ENCODE measurements at places on chromosomes 4 and X.

- DNase-seq, result no peak
Measured at GRCh38 chr4:78481180-78481579, 70.4 kb upstream of the ANXA3 start.

GRCh38 chr4:184444215-184444952, 30.0 kb downstream of the IRF2 start:
- no peak for DNase-seq

- no peak for DNase-seq
Measured at GRCh38 chr4:98113012-98113411, 30.3 kb downstream of the STPG2 start.

GRCh38 chr4:162959046-162959445, 207.6 kb downstream of the NAF1 start:
- peak; percentile 1 for DNase-seq

- no peak for DNase-seq
Measured at GRCh38 chrX:87878926-87879325, 361.3 kb downstream of the KLHL4 start.

DNA sequence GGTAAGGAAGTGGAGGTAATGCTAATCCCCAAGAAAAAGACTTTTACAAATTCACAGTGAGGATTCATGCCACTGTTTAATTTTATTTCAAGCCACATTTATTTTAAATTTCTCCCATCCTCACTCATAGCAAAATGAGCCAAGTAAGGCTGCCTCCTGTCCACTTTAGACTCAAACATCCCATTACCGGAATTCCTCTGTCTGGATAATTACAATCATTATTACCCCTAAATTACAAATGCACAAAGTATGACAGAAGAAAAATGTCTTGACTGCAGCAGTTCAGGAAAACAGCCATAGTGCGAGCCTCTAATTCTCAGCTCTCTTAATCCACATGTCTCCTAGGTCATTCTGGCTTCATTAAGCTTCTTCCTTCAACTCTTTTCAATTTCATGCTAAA, 57.0 kb downstream of the MAPK10 start:
- no peak for DNase-seq

GRCh38 chrX:13692771-13693231, 3.9 kb downstream of the RAB9A start:
- no peak for DNase-seq

GRCh38 chrX:17546356-17546755, 171.4 kb downstream of the NHS start:
- no peak for DNase-seq

DNA sequence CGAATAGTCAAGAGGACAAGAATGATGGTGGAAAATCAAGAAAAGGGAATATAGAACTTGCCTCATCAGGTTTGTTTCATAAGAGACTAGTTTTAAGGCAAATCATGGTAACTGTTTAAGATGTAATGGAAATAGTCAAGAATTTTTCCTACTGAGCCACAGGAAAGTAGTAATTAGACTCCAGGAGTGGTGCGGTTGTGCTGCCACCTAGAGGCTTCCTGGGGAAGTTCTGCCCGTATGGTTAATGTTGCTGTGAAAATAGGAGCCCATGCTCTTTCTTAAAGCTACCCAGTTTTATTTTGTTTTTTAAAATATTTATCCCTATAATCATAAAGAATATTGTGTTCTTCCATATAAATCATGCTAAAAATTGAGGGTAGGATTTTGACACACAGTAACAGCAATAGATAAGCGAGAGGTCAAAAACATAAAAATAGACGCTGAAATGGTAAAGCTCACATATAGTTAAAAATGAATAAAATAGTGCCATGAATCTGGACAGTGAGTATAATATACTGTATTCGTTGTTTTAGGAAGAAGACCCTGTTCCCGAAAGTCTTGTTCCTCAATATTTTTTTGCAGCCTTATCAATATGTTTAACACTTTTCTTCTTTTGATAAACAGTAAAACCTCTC, 87.0 kb downstream of the PHOX2B start:
- DNase-seq, result peak; percentile 56

DNA sequence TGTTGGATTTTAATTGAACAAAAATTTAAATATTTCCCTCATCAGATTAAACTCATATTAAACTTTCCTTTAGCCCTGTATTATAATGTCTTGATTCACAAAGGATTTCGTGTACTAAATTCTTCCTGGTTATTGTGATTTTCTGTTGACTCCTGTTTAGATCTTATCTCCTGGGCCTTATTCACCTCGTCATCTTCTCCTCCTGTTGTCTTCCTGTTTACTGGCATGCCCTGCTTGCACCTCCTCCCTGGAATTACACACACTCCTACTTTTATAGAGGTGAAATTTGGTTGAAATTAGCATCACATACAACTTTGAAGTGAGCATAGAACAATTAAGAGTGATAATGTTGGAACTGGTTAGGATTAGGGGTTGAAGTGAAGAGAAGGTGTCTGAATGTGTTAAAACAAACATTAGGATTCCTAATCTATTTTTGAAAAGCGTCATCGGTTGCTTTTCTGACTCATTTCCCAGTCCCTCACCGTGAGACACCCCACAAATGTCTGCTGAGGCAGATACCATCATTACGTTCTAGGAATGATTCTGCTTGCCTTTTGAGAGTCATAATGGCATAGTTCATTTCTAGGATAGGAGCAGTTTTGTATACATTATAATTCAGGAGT, 32.5 kb downstream of the TLL1 start:
- DNase-seq, result no peak

- DNase-seq, result no peak
Measured at GRCh38 chr4:12126474-12126873, 697.8 kb upstream of the HS3ST1 start.

DNA sequence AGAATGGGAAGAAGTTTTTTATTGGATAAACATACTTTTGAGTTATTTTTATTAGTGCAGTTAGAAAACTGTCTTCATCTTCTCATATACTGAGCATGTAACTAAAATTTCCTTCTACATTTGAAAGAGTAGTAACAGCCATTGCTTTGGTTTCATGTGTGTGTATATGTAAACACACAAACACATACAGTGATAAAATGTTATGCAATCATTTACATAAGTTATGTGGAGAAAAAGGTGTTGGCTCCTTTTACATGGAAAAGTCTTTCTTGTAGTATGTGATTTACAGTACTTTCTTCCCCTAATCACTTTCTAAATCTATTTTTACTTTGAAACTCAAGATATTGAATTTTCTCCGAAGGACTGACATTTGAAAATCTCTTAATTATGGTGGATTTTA, 194.3 kb upstream of the PACRGL start:
- DNase-seq, result no peak

DNA sequence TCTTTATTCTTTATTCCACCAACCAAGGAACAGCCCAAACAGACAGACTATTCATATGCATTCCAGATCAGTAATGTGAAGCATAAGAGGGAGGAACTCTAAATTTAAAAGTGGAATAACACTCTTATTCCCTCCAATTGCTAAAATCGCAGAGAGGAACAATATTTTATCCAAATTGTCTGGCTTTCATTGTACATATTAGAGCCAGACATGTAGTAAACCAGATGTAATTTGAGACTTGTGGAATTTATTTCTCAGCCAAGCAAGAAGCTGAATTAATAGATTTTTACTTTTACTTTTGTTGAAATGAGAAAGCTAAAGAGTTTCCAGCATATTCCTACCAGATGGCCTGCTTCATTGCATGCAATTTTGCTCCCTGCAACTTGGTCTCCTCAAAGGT, 674.6 kb upstream of the SLIT2 start:
- no peak for DNase-seq

- no peak for DNase-seq
Measured at GRCh38 chr4:20456407-20456806, 204.7 kb downstream of the SLIT2 start.

GRCh38 chrX:107273795-107274194, 67.4 kb downstream of the DNAAF6 start:
- no peak for DNase-seq

DNA sequence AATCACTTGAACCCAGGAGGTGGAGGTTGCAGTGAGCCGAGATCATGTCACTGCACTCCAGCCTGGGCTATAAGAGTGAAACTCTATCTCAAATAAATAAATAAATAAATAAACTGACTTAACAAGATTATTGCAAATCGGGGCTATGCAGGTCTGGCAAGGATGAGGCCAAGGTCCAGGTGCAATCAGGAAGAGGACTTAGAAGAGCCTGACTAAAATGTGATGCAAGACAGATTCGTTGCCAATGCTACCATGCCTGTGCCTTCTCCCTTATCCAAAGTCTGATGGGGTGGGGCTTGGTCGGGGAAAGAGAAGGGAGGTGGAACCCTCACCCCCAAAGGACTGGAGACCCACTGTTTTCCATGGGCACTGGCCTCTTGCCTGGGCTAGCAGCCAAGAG, 14.7 kb downstream of the ZCCHC13 start:
- DNase-seq, result no peak

- DNase-seq, result no peak
Measured at GRCh38 chr4:185885075-185885474, 73.1 kb upstream of the SORBS2 start.

DNA sequence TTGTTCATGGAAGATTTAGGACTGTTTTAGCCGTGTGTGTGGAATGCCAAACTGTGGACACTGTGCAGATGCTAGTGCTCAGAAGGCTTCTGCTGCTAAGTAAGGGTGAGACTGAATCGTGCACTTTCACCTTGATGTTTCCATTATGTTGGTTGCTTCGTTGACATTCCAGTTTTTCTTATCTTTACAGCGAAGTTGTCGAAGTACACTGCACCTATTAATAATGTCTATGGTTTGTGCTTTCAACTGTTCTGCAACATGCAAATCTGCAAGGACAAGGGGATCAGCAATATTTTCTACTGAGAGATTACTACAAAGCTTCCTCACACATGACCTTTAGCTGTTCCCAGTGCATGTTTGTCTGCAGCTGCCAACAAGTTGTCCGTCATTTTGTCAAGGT, 67.7 kb downstream of the UGT2A3 start:
- no peak for DNase-seq

GRCh38 chr4:176036585-176037205, 28.9 kb upstream of the WDR17 start:
- DNase-seq, result no peak

GRCh38 chr4:79184476-79184875, 141.4 kb downstream of the NAA11 start:
- DNase-seq, result no peak

- no peak for DNase-seq
Measured at GRCh38 chr4:137432446-137433311, 99.6 kb downstream of the PCDH18 start.

GRCh38 chrX:13212191-13212651, 107.6 kb downstream of the ATXN3L start:
- no peak for DNase-seq

DNA sequence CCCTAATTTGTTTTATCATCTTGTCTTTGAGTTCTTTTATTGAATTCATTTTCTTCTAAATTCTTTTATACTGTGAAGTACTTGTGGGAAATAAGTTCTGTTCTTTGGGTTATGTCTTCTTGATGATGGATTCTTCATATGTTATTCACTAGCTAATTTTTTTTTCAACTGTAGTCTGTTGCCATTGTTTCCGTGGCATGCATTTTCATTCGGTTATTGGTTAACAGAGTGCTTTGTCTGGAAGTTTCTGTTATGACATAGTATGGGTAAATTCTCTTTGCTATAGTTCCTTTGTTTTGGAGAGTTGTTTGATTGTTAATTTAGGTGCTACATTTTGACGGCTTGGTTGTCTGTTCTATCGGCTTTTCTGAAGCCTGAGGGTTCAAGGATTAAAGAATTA, 184.9 kb upstream of the AADAT start:
- DNase-seq, result no peak

GRCh38 chr4:183591301-183591700, 67.7 kb downstream of the RWDD4 start:
- no peak for DNase-seq

DNA sequence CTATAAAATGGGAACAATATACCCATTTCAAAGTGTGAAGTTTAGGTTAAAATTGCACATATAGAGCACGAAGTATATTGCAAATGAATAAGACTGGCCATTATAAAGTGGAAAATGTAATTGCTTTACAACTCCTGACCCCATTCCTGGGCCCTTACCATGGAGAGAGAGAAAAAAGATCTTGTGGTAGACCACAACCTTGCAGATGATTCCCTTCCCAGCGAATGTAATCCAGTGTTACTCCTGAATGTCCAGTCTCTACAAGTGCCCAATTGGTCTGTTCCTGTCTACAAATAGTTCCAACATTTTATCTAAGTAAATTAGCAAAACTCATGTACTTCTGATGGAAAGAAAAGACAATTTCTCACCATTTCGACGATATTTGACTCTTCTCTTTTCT, 184.1 kb upstream of the LNX1 start:
- no peak for DNase-seq

- no peak for DNase-seq
Measured at GRCh38 chr4:128572778-128573241, 236.7 kb upstream of the JADE1 start.

DNA sequence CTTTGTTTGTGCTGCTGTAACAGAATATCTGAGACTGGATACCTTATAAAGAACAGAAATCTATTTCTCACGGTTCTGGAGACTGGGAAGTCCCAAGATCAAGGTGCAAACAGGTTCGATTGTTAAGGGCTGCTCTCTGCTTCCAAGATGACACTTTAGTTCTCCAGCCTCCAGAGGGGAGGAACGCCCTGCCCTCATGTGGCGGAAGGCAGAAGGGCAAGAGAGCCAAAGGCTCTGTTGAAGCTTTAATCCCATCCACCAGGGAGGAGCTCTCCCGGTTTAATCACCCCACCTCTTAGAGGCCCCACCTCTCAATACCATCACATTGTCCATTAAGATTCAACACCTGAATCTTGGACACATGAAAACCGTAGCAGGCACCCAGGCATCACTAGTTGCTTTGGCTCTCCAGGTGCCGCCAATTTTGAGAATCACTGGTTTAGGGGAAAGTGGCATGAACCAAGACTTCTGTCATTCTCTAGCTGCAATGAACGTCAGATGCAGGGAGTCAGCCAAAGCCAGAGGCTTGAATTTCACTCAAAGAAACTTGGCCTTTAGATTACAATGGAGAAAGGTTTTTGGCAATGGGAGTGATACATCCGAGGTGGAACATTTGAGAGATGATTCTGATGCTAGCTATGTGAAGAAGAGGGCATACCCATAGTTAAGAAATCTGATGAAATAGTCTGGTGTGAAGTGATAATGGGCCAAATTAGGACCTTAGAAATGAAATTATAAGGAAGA, 15.7 kb downstream of the FHL1 start:
- peak; percentile 63 for DNase-seq

GRCh38 chrX:64792598-64793337, 183.5 kb downstream of the ZC4H2 start:
- no peak for DNase-seq

- no peak for DNase-seq
Measured at GRCh38 chrX:78747489-78747888, at the start of gene LPAR4. TSS of gene LPAR4 (plus strand) at chrX:78747720. CDS start at chrX:78754870, 7,150 bp downstream.

DNA sequence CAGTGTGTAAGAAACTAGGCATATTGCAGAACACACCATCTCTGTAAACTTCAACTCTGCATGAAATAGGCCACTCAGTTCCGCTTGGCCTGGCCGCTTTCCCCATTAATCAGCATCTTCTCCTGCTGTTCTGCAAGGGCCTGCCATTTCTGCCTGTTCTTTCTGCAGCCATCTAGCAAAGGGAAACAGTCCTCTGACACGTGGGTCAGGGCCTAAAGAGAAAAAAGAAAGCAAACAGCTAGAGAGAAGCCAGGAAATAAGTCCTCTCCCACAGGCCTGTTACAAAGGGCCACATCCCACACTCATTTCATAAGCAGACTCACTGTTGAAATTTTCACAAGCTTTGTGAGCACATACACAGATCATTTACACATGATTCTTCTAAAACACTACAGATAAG, 130.1 kb downstream of the PDE5A start:
- DNase-seq, result no peak

Data from Calu3 (cell line).